Heart right ventricle (tissue), 16 donors: ENCODE measurements at places on chromosomes 2 and 18. TPM values are rescaled to one million over a fixed set of nuclear protein-coding genes. Genes with fewer than 3 reads are reported as not detected.

Gene ARHGEF33
- 0.66 TPM for total RNA-seq

DNA sequence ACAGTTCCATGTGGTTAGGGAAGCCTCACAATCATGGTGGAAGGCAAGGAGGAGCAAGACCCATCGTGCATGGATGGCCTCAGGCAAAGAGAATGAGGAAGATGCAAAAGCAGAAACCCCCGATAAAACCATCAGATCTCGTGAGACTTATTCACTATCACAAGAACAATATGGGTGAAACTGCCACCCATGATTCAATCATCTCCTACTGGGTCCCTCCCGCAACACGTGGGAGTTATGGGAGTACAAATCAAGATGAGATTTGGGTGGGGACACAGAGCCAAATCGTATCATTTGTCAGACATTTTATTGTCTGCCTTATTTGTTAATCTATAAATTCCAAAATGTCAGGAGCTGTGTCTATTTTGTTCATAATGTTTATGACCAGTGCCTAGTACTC is 17.6 kb downstream of the NBAS start:
- no peak for DNase-seq

DNA sequence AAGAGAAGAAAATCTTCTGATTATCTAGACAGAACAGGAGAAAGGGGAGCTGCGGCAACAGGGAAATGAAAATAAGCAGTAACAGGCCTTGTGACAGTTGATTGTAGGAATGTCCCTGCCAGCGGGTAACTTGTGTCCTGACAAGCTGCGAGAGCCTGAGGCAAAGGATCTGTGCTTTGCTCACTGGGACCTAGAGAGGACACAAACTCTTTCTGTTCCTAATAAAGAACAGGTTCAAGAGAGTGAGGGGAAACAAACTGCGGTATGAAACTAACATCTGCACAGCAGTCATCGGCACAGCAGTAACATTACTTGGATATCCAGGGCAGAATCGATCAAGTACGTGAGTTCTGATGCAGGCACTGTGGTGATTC is 103.7 kb upstream of the THOC1 start:
- no peak for DNase-seq

GRCh38 chr18:65527879-65528633 is 222.8 kb upstream of the CDH7 start:
- no peak for DNase-seq

DNA sequence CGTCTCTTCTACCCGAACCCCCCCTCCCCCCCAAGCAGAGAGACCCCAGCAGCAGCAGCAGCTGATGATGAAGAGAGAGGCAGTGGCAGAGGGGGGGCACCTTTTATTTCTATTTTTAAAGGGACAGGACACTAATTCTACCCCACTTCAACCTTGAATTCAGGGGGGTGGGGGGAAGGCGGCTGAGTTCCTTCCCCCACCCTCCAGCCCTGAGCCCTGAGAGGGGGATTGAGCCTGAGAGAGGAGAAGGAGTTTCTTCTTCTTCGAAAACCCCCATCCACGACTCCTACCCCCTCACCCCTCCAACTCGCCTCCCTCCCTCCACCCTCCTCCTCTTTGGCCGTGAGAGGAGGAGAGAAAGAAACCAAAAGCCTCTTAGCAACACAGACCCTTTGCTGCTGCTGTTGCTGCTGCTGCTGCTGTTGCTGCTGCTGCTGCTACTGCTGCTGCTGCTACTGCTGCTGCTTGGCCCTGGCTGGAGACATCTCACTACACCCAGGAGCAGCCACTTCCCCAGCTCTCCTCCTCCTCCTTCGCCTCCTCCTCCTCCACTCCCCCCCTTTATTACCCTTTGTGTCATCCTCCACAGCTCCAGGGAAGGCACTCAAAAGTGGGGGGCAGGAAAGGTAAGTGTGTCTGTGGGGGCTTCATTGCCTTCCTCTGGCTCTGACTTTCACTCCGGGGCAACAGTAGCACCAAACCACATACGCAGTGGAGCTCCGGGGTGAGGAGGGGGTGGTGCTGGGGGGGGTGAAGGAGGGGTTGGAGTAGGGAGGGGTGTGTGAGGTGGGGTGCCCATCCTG is at the start of gene MBD5:
TSS of gene MBD5 (plus strand) at position 33 of the 803 bp plus-strand sequence.
- DNase-seq, result peak; percentile 23

DNA sequence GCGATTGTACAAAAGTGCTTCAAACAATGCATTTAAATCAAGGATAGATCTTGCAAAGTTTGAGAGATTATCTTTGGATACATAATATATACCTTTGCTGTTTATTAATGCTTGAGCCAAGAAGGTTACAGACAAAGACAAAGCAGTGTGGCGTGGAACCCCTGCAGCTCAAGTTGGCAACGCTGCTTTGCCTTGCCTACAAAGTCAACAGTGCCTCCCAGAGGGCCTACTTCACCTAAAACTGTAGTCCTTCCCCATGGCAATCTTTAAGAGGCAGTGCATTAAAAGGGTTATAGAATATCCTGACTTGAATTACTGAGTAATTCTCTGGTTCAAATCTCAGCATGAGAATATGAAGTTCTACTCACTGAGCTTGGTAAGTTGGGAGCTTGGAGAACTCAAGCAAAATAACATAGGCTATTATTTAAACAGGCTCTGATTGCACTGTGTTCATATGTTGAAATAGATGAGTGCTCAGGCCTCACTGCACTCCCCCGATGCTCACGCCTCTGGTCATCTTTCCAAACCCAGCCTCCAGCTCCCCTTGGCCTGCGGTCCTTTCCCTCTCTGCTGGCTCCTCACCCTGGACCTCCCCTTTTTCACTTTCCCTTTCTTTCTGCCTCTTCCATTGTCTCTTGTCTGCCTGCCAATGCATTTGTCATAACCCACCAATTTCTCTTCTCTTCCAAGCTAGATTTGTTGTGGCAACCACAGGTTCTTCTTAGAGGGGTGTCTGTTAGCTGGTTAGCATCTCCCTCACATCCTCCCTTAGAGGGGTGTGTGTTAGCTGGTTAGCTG is 96.5 kb downstream of the MYT1L start:
- DNase-seq, result no peak
